ENCODE measurements at places on chromosomes 1 and 21. TPM values are rescaled to one million over a fixed set of nuclear protein-coding genes. Genes with fewer than 3 reads are reported as not detected.

Gene HUNK
- total RNA-seq: not detected

Gene COL11A1
- not detected for total RNA-seq

Gene CTPS1
- total RNA-seq: 128 TPM

Gene TMEM125
- not detected for total RNA-seq

GRCh38 chr1:22110016-22110415, 32.9 kb downstream of the WNT4 start:
- peaks cover 26% of the 10 kb centered on the region for H3K4me1 ChIP-seq
- H3K27me3 ChIP-seq: no peaks in the 10 kb centered on the region
- H3K27ac ChIP-seq: no peak overlapping the region

DNA sequence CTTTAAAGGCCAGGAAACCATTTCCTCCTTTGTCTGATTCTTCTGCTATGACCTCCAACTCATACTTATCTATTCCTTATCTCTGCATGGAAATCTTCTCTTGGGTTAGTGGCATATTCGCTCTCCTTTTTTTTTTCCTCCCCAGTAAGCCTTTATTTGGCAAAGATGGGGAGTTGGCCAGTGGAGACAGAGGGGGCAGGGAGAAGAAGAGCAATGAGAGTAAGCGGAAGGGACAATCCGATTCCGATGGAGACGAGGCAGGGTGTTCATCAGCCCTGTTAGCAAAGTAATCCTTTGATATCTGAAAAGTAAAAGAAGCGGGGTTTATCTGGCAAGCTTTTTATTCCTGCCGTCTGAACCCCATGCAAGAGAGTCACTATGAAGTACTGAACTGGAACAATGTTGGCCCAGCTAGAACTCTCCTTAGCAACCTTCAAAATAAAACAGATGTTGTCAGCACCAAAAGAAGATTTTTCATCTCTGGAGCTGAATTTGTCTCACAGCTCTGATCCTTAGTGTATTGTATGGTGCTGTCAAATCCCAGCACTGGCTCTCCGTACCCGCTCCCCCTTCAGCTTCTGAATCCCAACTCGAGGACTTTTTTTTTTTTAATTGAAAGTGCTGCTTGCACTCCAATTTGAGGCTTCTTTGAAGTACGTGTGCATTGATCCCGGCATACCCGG, 40.9 kb downstream of the PTGFRN start:
- no peak for DNase-seq
- H3K27ac ChIP-seq: no peak overlapping the region
- H3K4me1 ChIP-seq: no peaks in the 10 kb centered on the region
- no peaks in the 10 kb centered on the region for H3K27me3 ChIP-seq
- no peaks in the 10 kb centered on the region for H3K36me3 ChIP-seq

DNA sequence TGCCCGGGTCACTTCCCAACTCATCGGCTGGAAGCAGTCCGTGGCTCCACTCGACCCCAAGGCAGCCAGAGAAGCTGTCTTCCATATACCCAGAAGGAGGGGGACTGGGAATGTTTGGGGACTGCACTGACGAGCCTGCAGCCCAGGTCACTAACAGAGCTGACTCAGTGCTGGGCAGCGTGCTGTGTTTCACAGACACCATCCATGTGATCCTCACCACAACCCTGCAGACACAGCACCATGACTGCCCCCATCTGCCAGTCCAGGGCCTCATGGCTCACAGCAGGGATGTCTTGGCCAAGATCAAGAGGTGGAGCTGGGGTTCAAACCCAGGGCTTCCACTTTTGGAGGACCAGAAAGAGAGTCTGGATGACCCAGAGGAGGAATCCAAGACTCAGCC, 67.9 kb downstream of the KLHDC7A start:
- no peaks in the 10 kb centered on the region for H3K36me3 ChIP-seq
- no peak for DNase-seq
- H3K27me3 ChIP-seq: no peaks in the 10 kb centered on the region
- H3K27ac ChIP-seq: no peak overlapping the region

- no peaks in the 10 kb centered on the region for H3K4me1 ChIP-seq
- no peaks in the 10 kb centered on the region for H3K36me3 ChIP-seq
- no peak overlapping the region for H3K4me3 ChIP-seq
- no peak for DNase-seq
Measured at GRCh38 chr21:37060296-37060695, 12.6 kb downstream of the PIGP start.

All from natural killer cell (primary cell).